Mesothelial cell of epicardium (in vitro differentiated cells): ENCODE measurements at places on chromosomes 6 and 20.

GRCh38 chr6:142810952-142811514, 133.9 kb downstream of the HIVEP2 start:
- no peak for DNase-seq

DNA sequence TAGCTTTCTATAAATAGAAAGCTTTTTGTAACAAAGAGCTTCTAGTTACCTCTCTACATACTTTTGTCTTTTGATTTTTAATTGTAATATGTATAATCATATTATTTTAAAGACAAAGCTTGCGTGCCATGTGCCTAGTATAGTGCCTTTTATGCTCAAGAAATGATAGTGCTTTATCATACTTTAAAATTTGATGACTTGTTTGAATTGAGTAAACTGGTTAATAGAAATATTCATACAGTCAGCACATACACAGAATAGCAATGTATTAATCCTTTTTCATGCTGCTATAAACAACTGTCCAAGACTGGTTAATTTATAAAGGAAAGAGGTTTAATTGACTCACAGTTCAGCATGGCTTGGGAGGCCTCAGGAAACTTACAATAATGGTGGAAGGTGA, 313.0 kb downstream of the FRK start:
- no peak for DNase-seq

- no peak for DNase-seq
Measured at GRCh38 chr6:160899671-160900430, 91.7 kb upstream of the MAP3K4 start.

DNA sequence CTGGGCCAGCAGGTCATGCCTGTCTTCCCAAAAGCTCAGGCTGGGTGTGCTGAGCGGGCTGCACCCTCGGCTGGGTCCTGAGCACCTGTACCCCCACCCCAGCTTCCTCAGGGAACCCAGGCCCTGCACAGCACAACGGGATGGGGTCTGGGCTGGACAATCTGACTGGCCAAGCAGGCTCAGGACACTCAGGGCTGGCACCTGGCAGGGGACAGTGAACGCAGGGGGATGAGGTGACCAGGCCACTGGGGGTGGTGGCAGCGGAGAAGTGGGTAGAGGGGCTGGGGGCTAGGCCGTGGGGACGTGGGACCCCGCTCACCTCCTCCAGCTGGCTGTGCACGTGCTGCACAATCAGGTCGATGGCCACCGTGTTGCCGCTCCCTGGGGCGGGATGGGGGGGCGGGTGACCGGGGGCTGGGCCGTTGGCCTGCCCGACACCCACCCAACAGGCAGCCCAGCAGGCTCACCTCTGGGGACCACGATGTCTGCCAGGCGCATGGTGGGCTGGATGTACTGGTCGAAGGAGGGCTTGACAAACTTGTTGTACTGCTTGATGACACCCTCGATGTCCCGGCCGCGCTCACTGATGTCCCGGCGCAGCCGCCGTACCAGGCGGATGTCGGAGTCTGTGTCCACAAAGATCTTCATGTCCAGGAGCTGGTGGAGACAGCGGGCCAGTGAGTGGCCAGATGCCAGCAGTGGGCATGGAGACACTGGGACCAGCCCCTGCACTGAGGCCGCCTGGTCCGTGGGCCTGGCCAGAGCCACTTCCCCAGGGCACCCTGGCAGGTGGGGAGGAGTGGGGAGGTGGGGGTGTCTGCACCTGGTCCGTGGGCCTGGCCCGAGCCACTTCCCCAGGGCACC, 11.9 kb downstream of the UCKL1 start:
- no peak for DNase-seq

DNA sequence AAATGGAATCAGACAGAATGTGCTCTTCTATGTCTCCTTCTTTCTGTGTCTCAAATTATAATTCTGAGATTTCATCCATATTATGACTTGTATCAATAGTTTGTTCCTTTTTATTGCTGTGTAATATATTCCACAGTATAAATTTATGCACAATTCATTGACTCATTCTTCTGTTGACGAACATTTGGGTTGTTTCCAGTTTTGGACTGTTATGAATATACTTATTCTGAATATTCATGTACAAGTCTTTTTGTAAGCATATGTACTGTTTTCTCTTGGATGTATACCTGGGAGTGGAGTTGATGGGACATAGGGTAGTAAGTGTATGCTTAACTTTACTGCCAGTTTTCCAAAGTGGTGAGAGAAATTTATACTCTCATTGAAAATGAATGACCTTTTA, 28.1 kb upstream of the TRAF3IP2 start:
- no peak for DNase-seq

- DNase-seq = no peak
Measured at GRCh38 chr6:36599791-36600209, 5.6 kb downstream of the SRSF3 start.

GRCh38 chr6:149889326-149889725, 8.6 kb downstream of the RAET1E start:
- DNase-seq = no peak

DNA sequence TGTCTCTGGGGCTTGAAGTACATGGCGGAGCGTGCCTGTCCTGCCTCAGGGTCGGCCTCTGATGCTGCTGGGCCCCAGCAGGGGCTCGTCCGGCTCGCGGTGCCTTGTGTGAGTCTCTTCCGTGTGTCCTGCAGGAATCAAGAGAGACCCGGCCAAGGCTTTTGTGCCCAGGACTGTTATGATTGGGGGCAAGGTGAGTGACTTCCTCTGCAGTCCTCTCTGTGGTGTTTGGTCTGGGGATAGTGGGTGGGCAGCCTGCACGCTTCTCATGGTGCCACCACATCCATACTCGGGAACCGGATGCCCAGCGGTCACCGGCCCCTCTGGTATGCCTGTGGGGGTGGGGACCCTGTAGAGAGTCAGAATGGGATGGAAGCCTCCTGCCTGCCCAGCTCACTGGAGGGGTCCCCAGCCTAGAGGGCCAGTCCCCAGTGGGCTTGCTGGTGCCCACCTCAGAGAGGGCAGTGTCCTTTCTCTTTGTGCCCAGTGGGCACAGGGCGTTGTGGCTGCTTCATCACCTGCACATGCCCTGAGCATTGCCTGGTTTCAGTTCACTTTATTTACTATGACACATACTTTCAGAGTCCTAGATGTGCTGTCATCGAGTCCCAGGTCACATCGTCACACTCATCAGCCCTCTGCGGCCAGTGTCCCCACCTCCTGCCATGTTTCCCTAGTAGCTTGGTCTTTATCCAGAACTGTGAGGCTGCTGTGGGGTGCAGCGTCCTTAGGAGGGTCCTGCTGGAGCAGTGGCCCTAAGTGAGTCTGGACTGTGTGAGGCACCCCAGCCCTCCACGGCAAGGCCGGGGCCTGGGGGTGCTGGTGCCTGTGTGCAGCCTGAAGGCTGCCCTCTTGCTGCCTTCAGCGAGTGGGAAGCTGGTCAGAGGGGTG, 40.7 kb downstream of the PYGB start:
- no peak for DNase-seq

DNA sequence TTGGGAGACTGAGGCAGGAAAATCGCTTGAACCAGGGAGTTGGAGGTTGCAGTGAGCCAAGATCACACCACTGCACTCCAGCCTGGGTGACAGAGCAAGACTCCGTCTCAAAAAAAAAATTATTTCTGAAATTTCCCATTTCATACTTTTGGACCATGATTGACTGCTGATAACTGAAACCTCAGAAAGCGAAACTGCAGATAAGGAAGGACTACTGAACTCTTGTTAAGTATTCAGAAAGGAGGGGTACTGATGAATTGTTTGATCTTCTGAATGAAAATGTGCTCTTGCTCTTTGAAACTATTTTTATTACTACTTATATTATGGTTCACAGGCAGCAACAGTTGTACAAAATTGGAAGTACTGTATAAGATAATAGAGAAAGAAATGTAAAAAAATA, 69.0 kb downstream of the HDGFL1 start:
- no peak for DNase-seq
